Effector memory CD8-positive, alpha-beta T cell (primary cell): ENCODE measurements at places on chromosomes 11 and 22.

DNA sequence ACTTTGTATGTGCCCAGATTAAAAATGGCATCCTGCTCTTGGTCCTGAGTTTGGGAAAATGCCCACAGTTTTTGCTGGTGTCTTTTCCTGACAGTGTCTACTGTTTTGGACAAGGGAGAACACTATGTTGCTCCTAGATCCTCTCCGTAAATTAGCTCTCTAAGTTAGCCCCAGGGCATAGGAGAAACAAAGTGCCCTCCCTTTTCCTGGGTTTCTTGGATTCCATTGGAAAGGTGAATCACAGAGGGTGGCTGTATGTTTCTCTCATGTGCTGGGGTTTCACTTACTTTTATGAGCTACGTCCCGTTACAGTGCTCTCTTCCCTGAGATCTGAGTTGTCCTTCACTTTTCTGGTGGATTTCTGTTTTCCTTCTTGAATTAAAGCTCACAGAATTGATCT lies 782.8 kb downstream of the CNTN5 start:
- no peak for DNase-seq

DNA sequence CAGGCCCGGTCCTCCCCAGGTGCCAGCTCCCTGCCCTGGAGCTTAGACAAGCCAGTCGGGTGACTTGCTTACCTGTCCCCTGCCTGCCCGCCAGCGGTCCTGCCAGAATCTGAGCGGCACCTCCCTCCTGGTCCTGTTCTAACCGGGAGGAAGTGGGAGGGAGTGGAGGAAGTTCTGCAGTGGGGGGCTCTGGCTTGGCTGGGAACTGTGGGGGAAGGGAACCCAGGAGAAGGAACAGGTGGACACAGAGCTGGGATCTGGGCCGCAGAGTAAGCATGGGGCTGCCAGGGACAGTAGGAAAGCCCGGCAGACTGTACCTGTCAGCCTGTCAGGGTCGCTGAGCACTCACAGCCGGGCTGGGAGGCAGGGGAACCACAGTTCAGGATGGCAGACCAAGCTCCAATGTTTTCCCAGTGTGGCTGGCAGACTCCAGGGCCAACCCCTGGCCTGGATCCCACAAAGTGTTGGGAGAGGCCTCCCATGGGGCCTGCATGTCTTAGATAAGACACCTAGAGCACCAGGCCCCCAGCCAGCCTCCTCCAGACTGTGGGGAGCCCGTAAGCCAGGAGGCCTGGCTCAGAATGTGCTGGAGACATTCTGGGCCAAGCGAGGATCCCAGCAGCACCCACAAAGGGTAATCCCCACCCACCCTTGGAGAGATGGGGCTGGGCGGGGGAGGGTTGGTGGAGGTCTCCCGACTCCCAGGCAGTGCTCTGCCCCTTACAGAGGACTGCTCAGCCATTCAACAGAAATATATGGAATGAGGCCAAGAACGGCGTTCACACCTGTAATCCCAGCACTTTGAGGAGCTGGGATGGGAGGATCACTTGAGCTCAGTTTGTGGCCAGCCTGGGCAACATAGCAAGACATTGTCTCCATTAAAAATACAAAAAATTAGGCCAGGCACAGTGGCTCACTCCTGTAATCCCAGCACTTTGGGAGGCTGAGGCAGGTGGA lies 2.3 kb downstream of the CYB5R3 start:
- no peak for DNase-seq

- DNase-seq: peak; percentile 41
These were observed 511 bp downstream of the PKDREJ start for GRCh38 chr22:46262449-46263215.

GRCh38 chr11:103661185-103661584 lies 375.3 kb upstream of the DDI1 start:
- DNase-seq: no peak

DNA sequence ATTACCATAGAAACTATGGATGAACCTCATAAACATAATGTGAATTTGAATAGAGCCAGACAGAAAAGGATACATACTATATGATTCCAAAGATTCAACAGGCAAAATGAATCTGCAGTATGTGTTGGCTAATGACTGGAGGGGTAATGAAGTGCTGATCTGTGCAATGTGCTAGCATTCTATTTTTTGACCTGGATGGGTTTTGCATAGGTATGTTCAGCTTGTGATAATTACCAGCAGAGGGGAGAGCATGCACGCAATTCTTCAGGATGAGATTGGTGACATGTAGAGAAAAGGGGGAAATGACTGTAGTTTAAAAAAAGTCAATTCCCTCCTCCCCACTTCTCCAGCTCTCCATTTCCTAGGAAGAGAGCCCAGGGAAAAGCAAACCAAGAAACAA lies 618 bp upstream of the CCDC81 start:
- no peak for DNase-seq

DNA sequence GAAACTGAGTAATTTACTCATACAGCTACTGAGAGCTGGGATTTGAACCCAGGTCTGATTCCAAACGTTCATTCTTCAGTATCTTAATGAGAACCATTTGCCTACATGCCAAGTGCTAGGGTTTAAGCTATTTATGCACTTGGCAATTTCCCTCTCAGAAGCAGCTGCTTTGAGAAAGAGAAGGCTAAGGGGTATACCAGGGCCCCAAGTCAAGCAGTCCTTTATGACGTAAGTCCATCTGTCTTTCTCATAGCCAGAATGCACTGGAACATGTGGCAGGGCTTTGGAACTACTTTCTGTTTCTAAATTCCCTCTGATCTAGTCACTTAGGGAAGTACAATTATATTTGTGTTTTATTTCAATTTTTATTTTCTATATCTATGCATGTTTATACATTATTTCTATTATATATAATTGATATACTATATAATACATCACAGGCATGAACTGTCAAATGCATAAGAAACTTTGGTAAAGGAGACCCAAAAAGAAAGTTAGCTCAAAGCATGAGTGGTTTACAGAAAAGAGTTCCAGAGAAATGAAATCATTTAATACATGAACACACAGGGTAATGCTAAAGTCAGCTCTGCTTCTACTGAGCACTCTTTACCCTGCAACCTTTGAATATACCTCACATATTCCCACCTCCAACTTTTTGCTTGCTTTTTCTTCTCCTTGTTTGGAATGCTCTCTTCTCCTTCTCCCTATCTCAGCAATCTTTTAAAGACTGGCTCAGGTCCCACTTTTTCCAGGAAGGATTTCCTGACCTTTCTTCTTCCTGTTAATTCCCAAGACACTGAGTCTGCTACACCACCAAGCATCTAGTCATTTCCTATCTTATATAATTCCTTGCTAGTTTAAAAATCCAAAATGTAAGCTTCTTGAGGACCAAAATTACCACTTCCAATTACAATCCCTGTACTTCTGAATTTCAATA lies 80.5 kb upstream of the GDPD4 start:
- no peak for DNase-seq

DNA sequence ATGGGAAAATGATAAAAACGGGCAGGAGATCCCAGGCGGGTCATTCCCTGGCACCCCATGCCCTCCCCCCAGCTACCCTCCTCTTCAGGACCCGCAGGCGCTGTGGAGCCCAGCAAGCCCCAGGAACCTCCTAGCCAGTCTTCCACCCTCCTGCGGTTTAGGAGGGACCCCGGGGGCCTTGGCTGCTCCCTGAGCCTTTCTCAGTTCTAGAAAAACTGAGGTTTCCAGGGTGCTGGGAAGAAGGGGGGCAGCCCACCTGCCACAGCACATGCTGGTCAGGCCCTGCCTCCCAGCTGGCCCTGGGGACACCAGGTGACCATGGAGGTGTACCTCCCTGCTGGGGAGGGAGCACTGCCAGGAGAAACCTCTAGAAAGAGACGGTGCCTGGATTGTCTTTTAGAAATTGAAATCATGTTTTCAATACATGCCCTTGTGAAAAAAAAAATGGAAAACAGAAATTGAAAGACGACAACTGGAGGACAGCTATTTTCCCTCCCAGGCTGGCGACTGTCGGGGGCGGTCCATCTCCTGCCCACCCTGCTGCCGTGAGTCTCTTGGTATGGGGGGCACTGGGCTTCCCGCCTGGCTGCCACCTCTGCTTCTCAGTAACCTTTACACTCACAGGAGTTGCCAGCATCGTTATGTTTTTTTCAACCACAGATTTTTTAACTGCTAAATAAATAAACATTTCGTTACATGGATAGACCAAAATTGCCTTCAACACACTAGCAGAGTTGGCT lies 398.5 kb downstream of the TBC1D22A start:
- DNase-seq: no peak

DNA sequence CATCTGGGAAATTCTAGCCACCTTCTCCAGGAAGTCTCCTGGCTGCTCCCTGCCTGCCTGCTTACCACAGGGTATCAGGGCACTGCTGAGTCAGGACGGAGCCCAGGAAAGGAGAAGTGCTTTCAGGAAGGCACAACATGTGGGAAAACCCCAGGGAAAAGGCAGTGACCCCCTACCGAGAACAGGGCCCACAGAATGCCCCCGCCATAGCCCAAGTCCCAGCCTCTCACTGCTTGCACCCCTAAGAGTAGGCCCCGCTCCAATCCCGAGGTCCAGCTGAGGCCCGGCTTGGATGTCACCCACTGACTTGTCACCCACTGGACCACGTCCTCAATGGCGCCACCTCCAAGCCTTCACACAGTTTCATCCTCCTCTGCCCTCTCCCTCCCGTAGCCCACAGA lies 34.1 kb downstream of the ARAP1 start:
- DNase-seq: no peak

GRCh38 chr11:113110046-113110445 lies 148.8 kb downstream of the NCAM1 start:
- no peak for DNase-seq

GRCh38 chr11:131888230-131888855 lies 517.9 kb downstream of the NTM start:
- no peak for DNase-seq

DNA sequence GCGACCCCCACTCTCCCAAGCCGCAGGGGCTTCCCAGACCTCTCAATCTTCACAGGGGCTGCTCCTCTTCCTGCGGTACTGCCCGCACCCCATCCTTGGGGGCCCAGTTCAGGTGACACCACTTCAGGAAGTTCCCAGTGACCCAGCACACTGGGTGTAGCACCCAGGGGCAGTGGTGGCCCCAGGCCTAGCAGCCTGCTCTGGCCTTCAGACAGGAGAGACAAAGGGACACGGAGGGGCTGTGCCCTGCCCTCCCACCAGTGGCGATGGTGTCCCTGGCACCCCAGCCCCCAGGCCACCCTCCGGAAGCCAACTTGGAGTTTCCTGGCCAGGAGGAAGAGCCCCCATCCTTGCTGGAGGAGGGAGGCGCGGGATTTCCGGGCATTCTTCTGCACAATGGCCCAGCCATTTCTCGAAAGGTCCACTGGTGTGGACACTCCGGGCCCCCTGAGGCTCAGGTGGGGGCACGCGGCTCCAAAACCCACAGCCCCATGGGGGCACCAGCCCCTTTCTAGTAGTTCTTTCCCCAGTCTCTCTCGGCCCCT lies 978 bp upstream of the CLDN5 start:
- DNase-seq: no peak

DNA sequence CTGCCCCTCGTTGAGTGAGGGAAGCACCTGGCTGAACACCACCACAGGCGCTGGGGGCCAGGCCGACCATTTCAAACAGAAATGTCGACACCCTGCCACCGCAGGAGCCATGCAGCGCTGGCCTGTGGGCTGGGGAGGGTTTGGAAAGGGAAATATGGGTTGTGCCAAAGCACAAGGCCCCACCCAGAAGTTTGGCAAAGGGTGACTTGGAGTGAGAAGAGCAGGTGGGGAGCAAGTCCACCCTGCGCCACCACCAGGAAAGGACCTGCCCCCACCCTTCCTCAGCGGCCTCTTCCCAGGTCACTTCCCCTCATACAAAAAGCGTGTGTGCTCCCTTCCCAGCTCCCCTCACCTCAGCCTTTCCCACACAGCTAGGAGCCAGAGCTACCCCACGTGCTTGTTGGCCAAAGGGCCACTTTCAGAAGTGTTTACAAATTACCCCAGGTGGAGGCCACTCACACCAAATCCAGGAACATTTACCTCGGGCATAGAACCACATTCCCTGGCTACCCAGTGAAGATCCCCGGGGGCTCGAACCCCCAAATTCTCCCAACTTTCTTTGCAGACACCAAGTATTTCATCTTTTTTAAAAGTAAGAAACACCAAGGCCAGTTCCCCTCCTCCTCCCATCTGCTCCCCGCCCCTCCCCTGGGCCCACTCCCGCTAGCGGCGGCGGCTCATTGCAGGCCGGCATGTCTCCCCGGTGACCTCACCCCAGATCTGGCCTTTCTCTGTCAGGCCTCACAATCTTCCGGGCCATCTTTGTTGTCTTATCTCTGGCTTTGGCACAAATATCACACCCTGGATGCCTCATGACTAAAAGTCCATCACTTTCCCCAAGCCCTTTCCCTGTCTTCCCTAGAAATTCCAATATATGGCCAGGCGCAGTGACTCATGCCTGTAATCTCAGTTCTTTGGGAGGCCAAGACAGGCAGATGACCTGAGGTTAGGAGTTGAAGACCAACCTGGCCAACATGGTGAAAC lies 20.5 kb upstream of the SCGB1A1 start:
- DNase-seq: no peak

- no peak for DNase-seq
These were observed 31.8 kb downstream of the FEZ1 start for GRCh38 chr11:125464270-125464662.

DNA sequence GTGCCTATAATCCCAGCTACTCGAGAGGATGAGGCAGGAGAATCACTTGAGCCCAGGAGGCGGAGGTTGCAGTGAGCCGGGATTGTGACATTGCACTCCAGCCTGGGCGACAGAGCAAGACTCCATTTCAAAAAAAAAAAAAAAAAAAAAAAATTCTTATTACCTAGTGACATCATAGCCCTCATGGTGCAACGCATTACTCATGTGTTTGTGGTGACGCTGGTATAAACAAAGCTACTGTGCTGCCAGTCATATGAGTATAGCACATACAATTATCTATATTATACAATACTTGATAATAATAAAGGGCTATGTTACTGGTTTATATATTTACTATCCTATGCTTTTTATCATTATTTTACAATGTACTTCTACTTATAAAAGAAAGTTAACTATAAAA lies 41.2 kb downstream of the OR2AT4 start:
- DNase-seq: no peak

- DNase-seq: no peak
These were observed 303.8 kb downstream of the CTTN start for GRCh38 chr11:70702040-70702648.

GRCh38 chr11:95100191-95100648 lies 10.6 kb downstream of the ENDOD1 start:
- no peak for DNase-seq

GRCh38 chr11:1157645-1158591 lies at the start of gene MUC5AC:
MUC5AC (plus strand) TSS chr11:1157953; CDS start chr11:1158000, 47 bp downstream.
- no peak for DNase-seq

DNA sequence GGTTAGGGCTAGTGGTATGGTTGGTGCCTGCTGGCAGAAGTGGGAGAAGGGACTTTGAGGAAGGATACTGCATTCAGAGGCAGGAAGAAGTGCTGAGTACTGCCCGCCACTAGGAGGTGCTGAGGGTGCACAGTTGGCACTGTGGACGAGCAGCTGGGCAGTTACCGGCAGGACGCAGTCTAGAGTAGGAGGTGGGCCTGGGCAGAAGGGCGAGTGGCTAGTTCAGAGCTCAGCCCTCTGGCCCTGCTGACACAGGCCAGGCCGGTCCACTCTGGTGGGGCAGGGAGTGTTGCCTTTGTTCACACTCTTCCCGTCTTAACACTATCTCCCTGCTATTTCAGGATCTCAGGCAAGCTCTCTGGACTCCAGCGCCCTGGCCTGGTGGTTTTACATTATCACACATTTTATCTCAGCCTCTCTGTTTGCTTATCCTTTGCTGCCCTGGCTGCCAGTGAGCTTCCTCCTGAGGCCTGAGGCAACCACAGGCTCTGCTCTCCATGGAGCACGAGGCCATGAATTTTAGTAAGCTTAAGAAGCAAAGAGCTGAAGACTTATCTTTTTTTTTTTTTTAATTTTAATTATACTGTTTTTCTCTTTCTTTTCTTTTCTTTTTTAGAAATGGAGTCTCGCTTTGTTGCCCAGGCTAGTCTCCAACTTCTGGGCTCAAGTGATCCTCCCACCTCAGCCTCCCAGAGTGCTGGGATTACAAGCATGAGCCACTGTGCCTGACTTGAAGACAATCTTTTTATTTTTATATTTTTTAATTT lies 26.9 kb downstream of the SNAP29 start:
- DNase-seq: peak; percentile 14
